ENCODE measurements at places on chromosomes 2 and 18.
A peak's percentile ranks its signal among the peaks of the same experiment; 100 is the strongest.

DNA sequence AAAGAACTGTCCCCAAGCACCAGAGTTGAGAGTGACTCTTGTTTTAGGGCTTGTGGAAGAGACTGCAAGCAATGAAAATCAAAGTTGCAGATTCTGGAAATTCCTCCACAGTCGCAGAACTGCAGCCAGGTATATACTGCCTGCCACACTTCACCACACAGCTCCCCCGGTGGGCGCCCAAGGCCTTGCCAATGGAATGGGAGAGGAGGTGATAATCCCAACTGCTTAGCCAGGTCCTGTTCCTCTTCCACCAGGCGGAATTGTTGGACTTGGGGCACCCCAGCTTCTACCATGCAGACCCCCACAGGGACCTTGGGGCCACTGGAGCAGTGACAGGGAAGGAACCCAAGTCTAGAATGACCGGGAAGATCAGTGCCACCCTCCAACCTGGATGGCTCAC, 4.8 kb upstream of the PDIA6 start:
- DNase-seq = no peak

DNA sequence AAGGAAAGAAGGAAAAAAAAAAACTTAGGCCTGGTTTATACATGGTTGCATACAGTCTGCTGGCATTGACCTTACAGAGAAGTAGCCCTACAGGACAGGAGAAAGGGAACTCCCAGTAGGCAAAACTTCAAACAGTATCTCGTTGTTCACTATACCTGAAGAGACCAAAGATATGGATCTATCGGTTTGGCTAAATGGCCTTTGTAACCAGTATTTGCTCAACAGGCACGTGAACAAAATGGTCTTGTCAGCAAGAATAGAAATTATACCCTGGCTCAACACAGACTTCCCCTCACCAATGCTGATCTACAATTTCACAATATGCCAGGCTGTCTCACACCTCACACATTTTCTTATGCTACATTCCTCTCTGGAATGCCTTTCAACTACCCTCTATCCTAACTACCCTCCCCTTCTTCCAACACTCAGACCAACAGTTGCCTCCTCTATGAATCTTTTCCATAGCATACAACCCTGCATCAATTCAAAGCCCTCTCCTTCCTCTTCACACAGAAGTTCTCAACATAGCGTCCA, 13.7 kb downstream of the HYCC2 start:
- DNase-seq = no peak

GRCh38 chr2:201781557-201782051, 871 bp upstream of the ALS2 start:
- no peak for DNase-seq

GRCh38 chr2:134436706-134437105, 182.8 kb downstream of the MGAT5 start:
- no peak for DNase-seq

DNA sequence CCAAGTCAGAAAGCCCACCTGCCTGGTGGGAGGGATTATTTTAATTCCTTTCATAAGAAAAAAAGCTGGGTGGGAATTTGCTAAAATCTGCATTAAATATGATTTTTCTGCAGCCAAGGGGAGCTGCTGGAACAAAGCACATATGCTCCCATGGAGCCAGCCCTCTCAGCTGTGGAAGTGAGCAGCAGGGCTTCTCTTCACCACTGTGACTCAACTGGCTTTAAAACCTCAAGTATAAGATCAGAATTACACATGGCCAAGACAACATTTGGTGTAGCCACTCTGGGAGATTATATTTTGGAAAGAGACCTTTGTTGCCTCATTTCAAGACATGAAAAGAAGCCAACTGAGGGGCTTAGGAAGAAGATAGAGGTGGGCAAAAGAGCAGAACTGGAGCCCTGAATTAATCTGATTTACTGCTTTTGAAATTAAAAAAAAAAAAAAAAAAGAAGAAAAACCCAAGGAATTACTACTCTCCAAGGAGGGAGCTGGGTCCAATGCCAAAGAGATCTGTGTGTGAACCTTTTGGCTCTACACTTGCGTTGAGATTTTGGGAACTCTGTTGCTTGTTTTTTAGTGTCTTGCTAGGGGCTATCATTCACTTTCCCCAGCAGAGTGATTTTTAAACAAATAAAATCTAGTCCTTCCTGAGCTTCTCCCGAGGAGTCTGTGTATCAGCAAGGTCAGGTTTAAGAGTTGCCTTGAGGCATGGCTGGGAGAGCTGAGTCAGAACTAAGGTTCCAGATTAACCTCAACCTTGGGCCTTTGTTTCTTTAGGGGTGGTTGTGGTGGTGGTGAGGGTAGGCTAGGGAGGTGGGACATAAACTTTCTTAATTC, 6.0 kb downstream of the LHCGR start:
- DNase-seq = no peak

- peak; percentile 25 for DNase-seq
These were observed at the start of gene SERPINE2 for GRCh38 chr2:224039080-224039769. Gene SERPINE2, minus strand, starts transcription at chr2:224039286. Its CDS starts 37,386 bp downstream, at chr2:224001900.

DNA sequence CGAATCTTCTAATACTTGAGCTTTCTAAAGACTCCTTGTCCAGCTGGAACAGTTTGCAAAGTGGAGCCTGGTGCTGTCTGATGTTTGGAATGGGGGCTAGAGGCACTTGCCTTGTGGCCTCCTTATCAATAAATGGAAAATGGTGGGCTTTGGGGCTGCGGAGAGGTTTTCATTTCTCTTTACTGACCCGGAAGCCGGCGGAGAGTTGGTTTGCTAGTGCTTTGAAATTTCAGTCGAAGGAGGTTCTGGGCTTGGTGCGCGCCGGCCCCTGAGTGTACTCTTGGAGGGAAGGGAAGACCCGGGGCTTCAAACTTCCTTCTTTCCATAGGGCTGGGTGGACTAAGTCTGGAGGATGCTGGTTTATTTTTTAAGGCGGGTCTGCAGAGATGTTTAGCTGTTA, 714 bp downstream of the RPIA start:
- DNase-seq = peak; percentile 31

- DNase-seq = no peak
These were observed 208.4 kb downstream of the ZNF407 start for GRCh38 chr18:74806073-74806472.

DNA sequence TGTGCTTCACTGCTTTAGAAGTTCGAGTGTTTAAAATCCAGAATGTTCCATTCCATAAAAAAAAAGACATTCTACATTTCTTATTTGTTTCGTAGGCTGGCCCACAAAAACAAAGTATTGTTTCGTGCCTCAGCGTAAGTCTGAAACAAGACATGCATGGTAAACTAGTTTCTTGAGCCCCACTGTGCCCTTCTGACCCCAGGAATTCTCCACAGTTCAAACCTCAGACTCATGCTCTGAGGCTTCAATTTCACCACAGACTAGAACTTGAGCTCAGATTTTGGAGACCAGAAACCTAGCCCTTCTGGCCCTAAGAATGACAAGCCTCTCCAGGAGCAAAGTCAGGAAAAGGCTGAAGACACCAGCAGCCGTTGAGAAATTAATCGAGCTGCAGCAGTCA, 151.5 kb downstream of the SLC8A1 start:
- no peak for DNase-seq

GRCh38 chr2:74550231-74550630, 3.5 kb downstream of the LOXL3 start:
- no peak for DNase-seq

GRCh38 chr2:65278531-65278981, 50.9 kb downstream of the ACTR2 start:
- DNase-seq = no peak

GRCh38 chr18:70489986-70490933, 201.4 kb downstream of the SOCS6 start:
- DNase-seq = no peak

- no peak for DNase-seq
These were observed 21.1 kb upstream of the IHH start for GRCh38 chr2:219081701-219082331.

GRCh38 chr2:224442071-224442967, 40.4 kb upstream of the FAM124B start:
- DNase-seq = no peak

- DNase-seq = no peak
These were observed 109.7 kb downstream of the ERBB4 start for GRCh38 chr2:212428681-212429478.

GRCh38 chr2:14619441-14619840, 13.1 kb upstream of the LRATD1 start:
- DNase-seq = no peak

DNA sequence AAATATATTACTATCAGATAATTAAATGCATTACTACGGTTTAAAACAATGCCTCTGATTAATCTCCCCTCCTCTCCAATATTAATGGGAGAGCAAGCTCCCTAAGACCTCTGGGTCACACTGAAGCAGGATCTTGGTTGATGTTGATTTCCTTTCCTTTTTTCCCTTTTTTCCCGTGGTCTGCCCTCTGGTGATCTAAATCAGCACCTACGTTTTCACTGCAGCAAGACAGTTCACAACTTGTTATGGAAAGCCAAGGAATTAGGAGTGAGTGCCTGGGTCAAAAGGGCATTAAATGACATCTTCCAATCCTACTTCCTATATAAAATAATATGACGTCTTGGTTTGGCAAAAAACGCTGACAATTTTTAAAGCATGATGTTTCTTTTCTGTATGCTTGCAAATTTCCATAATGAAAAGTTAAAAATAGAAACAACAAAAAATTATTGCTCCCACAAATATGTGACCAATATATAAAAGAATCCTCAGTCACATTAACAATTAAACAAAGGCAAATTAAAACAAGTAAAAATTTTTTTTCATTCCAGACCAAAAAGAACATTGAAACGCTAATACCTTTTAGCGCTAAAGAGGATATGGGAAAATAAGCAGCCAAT, 7.9 kb upstream of the CFAP36 start:
- DNase-seq = no peak

GRCh38 chr18:52970686-52971085, 630.7 kb downstream of the DCC start:
- DNase-seq = no peak

DNA sequence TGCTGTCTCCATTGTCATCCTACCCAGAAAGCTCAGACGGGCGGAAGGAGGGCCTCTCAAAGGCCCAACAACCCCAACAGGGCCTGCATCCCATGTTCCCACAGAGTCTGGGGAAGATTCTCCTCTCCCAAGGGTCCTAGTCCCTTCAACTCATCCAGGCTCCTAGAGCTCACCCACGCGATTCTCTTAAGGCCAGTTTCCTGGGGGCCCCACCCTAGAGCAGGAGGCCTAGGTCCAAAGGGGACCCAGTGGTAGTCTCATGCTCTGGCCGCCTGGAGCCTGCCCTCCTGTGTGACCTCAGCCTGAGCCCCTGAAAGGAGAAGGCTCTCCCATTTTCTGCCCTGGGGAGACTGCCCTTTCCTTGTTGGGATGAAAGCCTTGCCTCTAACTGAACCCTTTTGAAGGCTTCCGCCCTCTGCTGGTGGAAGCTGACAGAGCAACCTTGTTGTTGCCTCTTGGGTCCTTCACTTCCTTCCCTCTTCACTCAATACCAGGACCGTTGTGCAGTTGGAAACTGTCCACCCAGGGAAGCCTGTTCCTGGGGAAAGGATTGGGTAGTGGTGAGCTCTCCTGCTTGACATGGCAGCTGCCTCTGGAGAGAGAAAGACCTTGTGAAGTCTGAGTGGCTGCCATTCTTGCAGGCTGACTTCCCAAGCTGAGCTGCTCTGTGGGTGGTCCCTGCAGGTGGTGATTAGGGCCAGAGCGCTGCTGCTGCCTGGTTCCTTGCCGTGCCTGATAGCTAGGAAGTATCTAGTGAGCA, 86.0 kb upstream of the ALPP start:
- peak; percentile 11 for DNase-seq

- DNase-seq = no peak
These were observed 801.6 kb upstream of the POU3F3 start for GRCh38 chr2:104052356-104052755.

GRCh38 chr2:11158916-11159573, 3.8 kb downstream of the SLC66A3 start:
- DNase-seq = no peak

DNA sequence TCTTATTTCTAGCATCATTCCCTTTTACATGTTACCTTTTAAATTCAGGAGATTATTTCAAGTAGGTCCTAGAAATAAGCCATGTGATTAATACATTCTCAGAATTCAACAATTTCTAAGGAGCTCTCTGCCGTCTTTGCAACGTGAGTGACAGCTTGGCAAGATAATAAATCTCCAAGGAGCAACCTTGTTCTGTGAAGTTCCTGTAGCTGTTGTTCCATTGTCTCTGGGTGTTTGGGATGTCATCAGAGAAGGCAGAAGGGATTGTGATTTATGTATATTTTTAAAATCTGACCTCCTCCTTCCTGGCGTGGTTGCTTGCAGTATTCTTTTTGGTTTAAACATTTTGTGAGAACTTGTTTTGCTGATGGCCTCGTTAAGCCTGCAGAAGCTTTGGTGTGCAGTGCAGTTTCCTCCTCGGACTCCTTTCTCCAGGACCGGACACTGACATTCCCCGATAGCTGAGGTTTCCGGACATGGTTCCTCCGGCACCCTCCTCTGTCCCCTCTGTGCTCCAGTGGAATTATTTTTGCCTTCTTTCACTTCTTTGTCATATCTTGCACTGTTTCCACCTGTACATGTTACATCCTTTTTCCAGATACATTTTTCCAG, 33.7 kb downstream of the RAMP1 start:
- DNase-seq = no peak

GRCh38 chr2:190382851-190383250, 25.3 kb upstream of the MFSD6 start:
- no peak for DNase-seq

GRCh38 chr18:9846162-9846925, 39.4 kb upstream of the TXNDC2 start:
- no peak for DNase-seq

GRCh38 chr2:98388601-98389250, 42.5 kb downstream of the CNGA3 start:
- no peak for DNase-seq

DNA sequence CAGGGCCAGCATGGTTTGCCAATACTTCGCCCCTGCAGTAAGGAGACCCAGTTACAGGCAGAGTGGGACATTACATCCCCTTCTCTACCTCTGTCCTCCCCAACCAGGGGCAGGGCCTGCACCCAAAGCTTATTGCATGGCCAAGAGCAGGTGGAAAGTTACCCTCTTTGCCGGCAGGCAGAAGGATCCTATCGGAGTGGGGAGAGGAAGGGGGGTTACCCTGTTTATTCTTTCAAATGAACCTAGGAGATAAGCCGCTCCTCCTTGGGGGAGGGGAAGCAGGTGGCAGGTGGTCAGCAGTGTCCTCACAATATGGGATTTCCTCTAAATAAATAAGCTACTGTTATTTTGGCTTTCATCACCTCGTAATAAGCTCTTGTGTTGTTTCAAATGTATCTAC, 53.9 kb downstream of the SPATS2L start:
- no peak for DNase-seq

DNA sequence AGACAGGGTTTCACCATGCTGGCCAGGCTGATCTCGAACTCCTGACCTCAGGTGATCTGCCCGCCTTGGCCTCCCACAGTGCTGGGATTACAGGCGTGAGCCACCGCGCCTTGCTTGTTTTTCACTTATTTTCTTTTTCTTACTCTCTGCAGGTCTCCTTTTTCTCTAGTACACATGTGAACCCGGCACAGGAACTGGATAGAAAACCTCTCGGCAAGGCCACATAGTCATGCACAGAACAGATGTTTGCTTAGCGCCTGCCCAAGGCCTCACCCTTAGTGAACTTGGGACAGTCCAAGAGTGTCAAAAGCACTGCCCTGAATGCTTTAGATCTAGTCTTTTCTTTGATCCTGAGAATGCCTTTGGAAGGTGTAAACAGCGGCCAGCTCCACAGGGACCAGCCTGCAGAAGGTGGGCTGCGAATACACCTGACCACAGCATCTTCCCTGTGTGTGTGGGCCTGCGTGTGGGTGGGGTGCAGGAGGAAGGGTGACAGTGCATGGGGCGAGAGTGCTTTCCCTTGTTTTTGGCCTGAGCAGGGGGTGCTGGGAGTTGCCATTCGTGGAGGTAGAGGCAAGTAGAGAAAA, 27.0 kb downstream of the IMPA2 start:
- no peak for DNase-seq

GRCh38 chr2:37827455-37827854, 97.6 kb upstream of the RMDN2 start:
- DNase-seq = no peak
